CD8-positive, alpha-beta T cell (primary cell): ENCODE measurements at places on chromosomes 1 and 21.

DNA sequence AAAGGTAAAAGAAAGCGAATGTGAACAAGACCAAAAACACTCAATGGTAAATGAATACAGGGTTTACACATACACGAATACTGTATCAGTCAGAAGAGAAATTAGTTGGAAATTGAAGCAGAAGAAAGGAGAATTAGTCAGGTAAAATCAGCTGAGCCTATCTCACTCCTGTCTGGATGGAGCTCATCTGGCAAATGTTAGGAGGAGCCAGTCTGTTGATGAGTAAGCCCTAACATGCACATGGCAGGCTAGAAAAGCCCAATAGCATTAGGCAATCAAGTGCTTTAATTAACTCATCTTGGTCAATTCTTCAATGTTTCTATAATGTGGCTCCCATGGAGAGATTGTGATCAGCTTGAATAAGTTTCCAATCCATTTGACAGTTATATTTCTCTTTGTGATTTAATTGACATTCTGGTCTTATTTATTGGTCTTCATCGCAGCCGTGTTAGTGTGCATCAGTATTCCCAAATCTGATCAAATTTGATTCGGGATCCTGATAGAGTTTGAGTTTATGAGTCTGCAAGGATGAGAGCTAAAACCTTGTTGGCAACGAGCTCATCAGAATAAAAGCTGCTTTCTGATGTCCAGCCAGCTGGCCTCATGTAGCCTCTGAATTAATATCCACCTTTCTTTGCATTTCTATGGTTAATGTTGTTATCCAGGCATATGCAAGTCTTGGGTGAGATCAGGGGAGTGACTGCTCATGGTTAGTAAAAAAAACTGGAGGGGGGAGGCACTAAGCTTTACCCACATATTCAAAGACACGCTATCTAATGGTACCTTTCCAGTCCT lies 22.1 kb upstream of the KCNA10 start:
- DNase-seq = no peak

- DNase-seq = no peak
Measured at GRCh38 chr1:115240297-115240696, 97.8 kb downstream of the NGF start.

- no peak for DNase-seq
Measured at GRCh38 chr21:33211305-33211704, 18.4 kb upstream of the IFNAR2 start.

GRCh38 chr21:45988366-45989347 lies 7.1 kb downstream of the COL6A1 start:
- DNase-seq = no peak

GRCh38 chr21:36690628-36691554 lies 8.0 kb upstream of the SIM2 start:
- DNase-seq = no peak

- no peak for DNase-seq
Measured at GRCh38 chr1:219555806-219556205, 57.1 kb downstream of the ZC3H11B start.

DNA sequence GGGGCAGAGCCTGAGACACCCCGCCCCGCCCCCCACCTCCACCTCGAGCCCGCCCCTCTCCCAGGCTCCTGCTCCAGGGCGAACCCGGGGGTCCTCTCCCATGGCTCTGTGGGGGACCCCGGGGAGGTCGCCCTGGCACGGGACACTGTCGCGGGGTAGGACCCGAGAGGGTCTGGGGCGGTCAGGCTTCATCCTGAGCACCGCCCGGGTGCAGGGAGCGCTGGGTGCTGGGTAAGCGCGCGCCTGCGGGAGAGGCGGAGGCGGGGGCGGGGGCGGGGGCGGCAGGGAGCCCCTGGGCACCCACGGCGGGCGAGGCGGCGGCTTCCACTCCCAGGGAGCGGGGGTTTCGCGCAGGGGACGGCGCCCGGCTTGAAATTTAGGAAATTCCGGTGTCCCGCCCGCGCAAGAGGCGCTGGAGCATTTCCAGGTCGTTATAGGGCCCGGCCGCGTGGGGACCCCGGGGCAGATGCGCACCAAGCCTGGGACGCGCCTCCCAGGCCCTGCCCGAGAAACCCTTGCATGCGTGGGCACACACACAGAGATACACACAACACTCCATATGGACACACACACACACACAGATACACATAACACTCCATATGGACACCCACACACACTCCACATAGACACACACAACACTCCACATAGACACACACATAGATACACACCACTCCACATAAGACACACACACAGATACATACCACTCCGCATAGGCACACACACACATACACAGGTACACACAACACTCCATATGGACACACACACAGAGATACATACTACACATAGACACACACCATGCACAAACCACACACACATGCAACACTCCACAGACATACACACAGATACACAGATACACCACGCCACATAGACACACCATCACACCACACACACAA lies 48.7 kb upstream of the SLC19A1 start:
- DNase-seq = peak; percentile 21

GRCh38 chr1:15762546-15762945 lies 4.0 kb downstream of the FBLIM1 start:
- no peak for DNase-seq

DNA sequence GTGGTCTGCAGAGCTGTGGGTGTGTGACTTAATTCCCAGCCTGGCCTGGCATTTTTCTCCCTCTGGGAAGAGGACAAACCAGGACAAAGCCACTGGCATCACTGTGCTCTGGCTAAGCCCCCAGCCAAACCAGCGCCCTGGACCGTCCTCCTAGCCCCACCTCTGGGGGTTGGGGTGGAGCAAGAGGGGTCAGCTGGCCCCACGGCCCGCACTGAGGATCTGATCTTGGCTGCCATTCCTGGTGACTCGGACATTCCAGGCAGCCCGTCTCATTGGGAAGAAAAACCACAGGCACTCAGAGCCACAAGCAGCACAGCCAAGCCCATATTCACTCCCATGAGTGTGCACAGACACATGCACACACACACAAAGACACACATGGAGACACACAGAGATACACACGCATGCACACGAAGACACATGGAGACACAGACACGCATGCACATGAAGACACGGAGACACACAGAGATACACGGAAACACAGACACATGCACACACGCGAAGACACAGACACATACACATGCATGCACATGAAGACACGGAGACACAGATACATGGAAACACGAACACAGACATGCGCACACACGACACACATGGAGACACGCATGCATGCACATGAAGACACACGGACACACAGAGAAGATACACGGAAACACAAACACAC lies 2.3 kb upstream of the MXRA8 start:
- no peak for DNase-seq

- DNase-seq = no peak
Measured at GRCh38 chr1:182617734-182618351, 13.7 kb upstream of the RGS16 start.

GRCh38 chr1:247332215-247332622 lies 552 bp upstream of the ZNF496 start:
- peak; percentile 74 for DNase-seq

GRCh38 chr1:159211331-159212136 lies 6.9 kb downstream of the ACKR1 start:
- DNase-seq = peak; percentile 65
